ENCODE measurements at places on chromosomes 12 and 14. TPM values are rescaled to one million over a fixed set of nuclear protein-coding genes. Genes with fewer than 3 reads are reported as not detected.

The OTX2 gene
- not detected for total RNA-seq

The P2RX7 gene
- total RNA-seq = not detected

The SMIM41 gene
- total RNA-seq = not detected

The RBMS2 gene
- total RNA-seq = 20.3 TPM

The KCNC2 gene
- not detected for total RNA-seq

The B3GNT4 gene
- not detected for total RNA-seq

Data from cardiac ventricle fibroblast (primary cell).